ENCODE measurements at places on chromosomes 6 and 20.
A peak's percentile ranks its signal among the peaks of the same experiment; 100 is the strongest.

- no peak for DNase-seq
These were observed 14.2 kb downstream of the PLN start for GRCh38 chr6:118562248-118562647.

DNA sequence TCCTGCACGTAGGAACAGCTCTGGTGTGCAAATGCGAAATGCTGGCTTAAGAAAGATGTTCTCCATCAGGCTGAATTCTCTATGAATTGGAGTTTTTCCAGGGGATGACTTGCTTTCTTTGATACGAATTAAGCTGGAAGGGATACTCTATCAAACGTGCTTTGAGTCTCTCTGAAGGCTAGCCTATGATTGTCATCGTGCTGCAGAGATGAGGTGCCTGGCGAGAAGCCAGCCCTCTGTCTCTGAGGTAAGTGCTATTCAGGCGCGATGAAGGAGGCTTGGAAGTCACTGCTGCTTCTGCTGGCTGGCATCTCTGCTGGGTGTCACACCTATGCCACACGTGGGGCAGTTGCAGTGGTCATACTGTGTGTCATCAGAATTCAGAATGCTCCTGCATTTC is 223.7 kb downstream of the TAF4 start:
- no peak for DNase-seq

GRCh38 chr6:30557683-30557981 is 537 bp downstream of the PRR3 start:
- DNase-seq = peak; percentile 37

DNA sequence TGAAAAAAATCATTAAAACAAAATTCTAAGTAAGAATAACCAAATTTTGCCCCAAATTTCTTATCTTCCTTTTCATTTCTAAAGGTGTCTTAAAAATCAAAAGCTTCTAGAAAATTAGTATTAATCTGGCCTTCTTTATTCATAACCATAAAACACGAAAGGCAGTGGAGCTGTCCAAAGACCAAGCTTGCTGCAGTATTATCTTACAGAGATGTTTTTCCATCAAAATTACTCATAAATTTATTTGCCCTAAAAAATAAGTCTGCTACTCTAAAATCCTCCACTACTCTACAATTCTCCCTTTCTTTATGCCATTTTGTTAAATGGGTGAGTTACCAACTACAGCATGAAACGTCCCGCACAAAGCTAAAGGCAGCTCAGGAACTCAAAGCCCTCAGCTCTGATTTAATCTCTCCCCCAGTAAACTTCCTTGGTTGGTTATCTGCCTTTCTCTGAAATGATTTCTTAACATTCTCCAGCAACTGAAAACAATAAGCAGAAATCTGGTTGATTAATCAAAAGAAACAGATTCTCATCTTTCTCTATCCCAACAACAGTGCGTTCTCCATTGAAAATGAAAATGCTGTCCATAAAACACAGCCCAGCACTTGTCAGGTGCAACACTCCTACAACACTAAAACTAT is 2.1 kb downstream of the USP49 start:
- no peak for DNase-seq

GRCh38 chr6:166023273-166023989 is 144.2 kb downstream of the TBXT start:
- no peak for DNase-seq

DNA sequence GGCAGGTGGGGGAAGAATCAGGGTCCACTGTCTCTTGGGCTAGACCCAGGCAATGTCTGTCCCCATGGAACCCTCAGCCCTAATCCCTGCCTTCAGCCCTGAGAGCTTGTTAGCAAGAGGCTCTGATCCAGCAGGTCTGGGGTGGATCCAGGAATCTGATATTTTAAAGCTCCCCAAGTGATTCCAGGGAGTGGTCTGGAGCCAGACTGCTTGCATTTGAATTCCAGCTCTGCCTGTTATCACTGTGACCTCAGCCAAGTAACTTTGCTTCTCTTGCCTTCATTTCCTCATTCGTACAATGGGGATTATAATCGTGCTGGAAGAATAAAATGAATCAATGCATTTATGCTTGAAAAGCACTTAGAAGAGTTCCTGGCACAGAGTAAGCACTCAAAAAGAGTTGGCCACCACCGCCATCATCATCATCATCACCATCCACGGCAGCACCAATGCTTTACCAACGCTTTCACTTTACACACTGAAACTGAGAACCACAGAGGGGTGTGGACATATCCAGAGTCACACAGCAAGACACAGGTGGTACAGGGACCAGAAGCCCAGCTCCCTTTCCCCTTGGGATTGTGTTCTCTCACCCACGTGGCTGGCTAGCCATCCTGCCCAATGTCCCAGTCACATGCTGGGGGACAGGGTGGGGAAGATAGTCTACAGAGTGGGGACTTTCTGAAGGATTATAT is 75.7 kb upstream of the RALY start:
- DNase-seq = no peak

DNA sequence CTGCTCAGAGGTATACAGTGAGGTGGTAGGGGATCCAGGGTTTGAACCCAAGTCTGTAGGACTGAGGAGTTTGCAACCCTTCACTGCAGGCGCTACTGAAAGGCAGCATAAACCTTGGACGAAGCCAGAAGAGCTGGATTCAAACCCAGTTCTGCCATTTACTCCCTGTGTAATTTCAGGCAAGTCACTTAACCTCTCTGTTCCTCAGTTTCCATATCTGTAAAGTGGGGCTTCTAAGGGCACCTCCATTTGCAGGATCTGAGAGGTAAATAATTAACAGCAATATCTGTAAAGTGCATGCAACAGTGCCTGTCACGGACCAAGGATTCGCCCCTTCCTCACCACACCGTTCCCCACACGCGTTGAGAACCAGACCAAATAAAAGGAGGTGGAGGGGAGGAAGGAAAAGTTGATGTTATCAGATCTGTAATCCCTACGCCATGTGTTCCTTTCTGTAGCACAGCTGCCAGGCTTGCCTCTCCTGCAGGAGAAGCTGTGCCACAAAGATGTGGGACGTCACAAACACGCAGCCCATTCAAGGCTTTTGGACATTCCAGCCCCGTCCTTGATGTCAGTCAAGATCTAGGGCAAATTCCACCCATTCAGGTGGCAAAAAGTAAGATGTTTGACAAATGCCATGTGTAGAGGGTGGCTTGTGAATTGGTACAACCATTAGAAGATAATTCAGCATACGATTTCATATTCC is 9.8 kb downstream of the RIPOR3 start:
- no peak for DNase-seq

- DNase-seq = no peak
These were observed 77.5 kb upstream of the RIPOR2 start for GRCh38 chr6:25013246-25013645.

- no peak for DNase-seq
These were observed 11.9 kb downstream of the CD40 start for GRCh38 chr20:46129955-46130481.

DNA sequence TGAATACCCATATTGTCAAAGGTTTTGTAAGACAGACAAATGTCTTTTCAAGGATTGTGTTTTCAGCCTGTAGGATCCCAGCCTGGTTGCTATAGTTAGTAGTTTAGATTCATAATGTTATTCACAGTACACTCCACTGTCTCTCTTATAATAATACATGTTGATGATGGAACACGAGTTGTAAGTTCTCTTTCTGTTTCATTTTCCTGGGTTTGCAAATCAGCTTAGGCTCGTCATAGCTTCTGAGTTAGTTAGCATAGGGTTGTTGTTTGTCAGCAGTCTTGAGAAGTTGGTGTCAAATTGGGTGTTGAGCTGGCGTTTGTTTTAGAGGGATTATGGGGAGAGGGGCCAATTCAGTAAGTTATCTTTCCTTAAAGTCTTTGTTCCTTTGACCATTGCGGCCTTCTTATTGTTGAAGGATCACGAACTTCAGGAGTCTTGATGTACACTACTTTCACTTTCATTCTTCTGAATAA is 45.8 kb downstream of the QKI start:
- DNase-seq = peak; percentile 54

DNA sequence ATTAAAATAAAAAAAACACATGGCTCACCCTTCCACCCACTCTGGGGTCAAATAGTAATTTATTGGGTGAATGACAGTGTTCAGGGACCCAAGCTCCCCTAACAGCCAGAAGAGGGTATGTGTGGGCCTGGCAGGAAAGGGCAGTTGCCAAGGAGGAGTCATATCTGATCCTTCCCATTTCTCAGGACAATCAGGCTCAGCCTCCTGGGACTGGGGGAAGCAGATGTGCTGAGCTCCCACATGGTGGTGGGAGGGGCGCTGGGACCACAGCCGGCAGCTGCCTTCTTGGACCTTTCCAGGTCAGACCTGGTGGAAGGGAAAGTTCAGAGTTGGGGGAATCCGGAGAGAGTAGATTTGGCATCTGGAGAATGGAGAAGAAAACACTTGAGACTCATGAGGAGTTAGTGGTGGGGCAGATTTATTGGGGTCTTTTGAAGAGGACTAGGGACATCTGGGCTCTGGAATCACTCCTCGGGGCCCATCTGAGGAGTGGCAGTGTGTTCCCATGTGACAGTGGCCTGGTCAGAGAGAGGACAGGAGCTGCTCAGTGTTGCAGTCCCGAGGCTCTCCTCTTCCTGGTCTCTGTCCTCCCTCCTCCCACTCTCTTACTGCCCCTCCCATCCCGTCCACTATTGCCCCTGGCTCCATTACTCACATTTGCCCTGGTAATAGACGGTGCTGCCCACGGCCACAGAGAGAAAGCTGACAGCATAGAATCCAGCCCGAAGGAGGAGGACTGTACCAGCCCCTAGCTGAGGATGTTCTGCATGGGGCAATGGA is 3.0 kb downstream of the LST1 start:
- no peak for DNase-seq

GRCh38 chr6:108781419-108782100 is 66.7 kb upstream of the ARMC2 start:
- DNase-seq = no peak

GRCh38 chr6:90249458-90249857 is 47.2 kb downstream of the BACH2 start:
- no peak for DNase-seq

GRCh38 chr6:13575377-13575775 is 975 bp downstream of the SIRT5 start:
- no peak for DNase-seq

GRCh38 chr6:44439270-44440045 is 52.0 kb downstream of the CDC5L start:
- DNase-seq = no peak

- peak; percentile 89 for DNase-seq
These were observed 662 bp downstream of the ENTPD6 start for GRCh38 chr20:25195962-25196785.

GRCh38 chr6:111844921-111845320 is 28.3 kb downstream of the FYN start:
- no peak for DNase-seq

DNA sequence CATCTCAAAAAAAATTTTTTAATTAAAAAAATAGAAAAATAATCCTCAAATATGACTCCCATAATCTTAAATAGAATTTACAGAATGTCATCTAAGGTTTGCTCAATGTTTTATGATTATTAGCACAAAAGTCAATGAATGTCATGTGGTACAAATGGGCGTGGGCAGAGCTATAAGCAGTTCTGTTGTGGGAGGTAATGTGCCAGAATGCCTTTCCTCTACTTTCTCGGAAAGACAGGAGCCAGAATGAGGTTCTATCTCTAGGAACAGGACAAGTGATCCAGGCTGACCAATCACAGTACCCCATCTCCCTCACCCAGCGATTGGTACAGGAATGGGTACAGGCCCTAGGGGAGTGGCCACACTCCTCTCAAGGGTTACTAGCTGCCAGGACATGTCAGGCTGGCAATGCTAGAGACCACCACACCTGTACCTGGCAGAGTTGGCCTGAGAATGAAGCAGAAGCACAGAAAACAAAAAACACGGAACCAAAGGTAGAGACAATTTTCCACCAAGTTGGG is 15.1 kb downstream of the RALGAPA2 start:
- peak; percentile 75 for DNase-seq

- DNase-seq = no peak
These were observed 653.0 kb downstream of the HTR1B start for GRCh38 chr6:76810286-76810685.

- no peak for DNase-seq
These were observed 32.6 kb upstream of the TULP4 start for GRCh38 chr6:158279615-158280014.

- no peak for DNase-seq
These were observed 149.6 kb downstream of the BACH2 start for GRCh38 chr6:90146921-90147649.

DNA sequence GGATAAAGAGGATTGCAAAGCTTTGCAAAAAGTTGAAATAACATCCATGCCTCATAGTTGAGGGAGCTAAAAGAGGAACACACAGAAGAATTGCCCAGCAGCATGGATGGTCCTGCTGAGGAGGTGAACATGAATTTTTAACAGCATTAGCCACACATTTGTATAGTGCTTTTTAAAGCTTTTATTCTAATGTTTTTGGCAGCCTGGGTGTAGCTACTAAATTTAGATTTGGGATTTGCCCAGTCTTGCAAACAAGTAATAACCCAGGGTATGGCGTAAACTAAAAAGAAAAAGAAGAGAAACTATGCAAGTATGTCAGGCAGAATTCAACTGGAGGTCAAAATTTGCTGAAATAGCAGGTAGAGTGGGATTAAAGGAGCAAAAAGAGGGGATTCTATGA is 75.1 kb upstream of the PTPRK start:
- no peak for DNase-seq

DNA sequence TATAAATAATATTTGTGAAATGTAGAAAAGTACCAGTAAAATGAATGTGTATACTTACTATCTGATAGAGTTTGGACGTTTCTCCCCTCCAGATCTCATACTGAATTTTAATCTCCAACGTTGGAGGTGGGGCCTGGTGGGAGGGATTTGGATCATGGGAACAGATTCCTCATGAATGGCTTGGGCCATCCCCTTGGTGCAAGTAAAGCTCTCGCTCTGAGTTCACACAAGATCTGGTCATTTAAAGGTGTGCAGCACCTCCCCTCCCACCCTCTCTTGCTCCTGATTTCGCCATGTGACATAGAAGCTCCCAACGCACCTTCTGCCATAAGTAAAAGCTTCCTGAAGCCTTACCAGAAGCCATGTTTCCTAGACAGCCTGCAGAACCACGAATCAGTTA is 219.0 kb downstream of the HACE1 start:
- DNase-seq = no peak

- DNase-seq = no peak
These were observed 22.3 kb downstream of the TPBG start for GRCh38 chr6:82385961-82386360.

- DNase-seq = peak; percentile 71
These were observed 9.0 kb downstream of the NFATC2 start for GRCh38 chr20:51533291-51534172.
